Esophagus mucosa (tissue), 1 donor: ENCODE measurements at places on chromosomes 5 and 9. TPM values are rescaled to one million over a fixed set of nuclear protein-coding genes. Genes with fewer than 3 reads are reported as not detected.

DNA sequence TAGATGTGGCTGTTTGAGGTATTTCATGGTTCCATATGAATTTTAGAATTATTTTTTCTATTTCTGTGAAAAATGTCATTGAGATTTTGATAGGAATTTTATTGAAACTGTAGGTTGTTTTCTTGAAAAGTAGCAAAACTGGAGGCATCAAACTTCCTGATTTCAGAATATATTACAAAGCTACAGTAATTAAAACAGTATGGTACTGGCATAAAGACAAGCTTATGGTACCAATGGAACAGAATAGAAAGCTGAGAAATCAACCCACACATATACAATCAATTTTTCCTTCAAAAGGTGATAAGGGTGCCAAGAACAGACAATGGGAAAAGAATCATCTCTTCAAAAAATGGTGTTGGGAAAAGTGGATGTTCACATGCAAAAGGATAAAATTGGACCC, 197.7 kb upstream of the DAP start:
- ATAC-seq = no peak

GRCh38 chr9:133739408-133740280, 1.5 kb upstream of the SARDH start:
- no peak for ATAC-seq

- no peak for ATAC-seq
Observed at GRCh38 chr5:55022450-55022849, 1.6 kb upstream of the GZMK start.

DNA sequence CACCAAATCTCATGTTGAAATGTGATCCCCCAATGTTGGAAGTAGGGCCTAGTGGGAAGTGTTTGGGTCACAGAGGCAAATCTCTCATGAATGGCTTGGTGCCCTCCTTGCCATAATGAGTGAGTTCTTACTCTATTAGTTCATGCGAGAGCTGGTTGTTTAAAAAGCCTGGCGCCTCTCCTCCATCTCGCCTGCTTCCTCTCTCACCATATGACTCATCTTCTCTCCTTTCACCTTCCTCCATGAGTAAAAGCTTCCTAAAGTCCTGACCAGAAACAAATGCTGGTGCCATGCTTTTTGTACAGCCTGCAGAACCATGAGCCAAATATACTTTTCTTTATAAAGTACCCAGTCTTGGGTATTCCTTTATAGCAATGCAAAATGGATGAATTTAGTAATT, 20.9 kb upstream of the ARHGAP26 start:
- peak; percentile 67 for ATAC-seq

DNA sequence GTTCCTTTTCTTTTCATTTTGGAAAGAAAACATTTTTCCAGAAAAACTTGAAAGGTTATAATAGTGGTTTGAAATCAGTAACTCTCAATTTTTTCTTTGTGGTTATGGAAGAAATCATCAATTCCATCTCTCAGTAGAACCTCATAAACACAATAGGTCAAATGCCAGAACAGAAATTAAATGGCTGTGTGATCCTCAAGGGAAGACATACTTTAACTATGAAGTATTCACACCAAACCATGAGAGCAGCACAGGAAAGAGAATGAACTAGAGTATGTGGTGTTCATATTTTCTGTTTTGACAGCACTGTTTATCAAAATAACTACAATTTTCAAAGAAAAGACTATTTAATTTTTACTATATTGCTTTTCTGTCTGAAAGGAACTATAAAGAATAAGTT, 29.7 kb upstream of the EFNA5 start:
- ATAC-seq = no peak

GRCh38 chr5:177531209-177531940, 14.6 kb upstream of the DDX41 start:
- ATAC-seq = peak; percentile 82

DNA sequence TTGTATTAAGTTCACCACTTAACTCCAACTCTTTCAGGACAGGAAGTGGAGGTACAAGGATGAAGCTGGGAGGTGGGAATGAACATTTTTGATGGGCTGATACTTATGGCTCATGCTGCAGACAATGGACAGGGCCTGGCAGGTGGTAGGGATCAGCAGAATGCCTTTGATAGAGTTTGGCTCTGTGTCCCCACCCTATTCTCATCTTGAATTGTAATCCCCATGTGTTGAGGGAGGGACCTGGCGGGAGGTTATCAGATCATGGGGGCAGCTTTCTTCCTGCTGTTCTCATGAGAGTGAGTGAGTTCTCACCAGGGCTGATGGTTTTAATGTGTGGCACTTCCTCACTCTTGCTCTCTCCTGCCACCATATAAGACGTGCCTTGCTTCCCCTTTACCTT, 87.3 kb upstream of the PRLR start:
- ATAC-seq = no peak

DNA sequence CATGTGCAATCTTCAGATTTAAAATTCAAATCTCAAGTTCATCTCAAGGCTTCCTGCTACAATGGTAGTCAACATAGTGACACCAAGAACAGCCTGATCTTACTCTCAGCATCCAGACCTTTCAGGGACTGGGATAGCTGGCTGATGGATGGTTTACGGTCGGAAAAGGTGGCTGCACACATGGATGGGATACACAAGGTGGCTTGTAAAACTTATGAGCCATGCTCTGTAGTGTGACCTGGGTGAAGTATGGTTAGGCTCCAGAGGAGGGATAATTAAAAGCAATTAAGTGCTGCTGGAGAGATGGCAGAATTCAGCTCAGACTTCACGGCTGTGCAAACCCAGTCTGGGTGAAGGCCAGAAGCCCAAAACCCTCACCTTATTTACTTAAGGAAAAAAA, 379.5 kb downstream of the NFIB start:
- no peak for ATAC-seq

SPINK6 gene
- total RNA-seq = 2.9 TPM

FBP2 gene
- total RNA-seq = not detected

CAVIN4 gene
- 0.08 TPM for total RNA-seq

RECK gene
- 1.2 TPM for total RNA-seq

GARIN3 gene
- not detected for total RNA-seq
